ENCODE measurements at places on chromosomes 7 and 10.

DNA sequence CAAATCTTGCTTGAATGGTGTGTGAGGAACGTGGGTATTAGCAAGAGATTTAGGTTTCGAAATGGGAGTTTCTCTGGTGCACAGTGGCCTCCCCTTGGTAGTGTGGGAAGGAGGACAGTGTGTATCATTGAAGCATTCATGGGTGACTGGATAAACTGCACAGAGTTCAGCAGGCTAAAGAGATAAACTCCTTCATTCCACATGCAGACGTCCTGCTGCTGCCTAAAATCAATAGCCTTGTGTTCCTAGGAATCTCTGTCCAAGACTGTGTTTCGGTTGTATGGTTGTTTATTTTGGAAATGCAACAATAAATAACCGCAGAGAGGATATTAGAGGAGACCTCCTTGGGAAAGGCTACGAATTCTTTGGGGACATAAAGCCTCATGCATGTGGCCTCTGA is 100.9 kb upstream of the FAM171A1 start:
- no peak for DNase-seq

DNA sequence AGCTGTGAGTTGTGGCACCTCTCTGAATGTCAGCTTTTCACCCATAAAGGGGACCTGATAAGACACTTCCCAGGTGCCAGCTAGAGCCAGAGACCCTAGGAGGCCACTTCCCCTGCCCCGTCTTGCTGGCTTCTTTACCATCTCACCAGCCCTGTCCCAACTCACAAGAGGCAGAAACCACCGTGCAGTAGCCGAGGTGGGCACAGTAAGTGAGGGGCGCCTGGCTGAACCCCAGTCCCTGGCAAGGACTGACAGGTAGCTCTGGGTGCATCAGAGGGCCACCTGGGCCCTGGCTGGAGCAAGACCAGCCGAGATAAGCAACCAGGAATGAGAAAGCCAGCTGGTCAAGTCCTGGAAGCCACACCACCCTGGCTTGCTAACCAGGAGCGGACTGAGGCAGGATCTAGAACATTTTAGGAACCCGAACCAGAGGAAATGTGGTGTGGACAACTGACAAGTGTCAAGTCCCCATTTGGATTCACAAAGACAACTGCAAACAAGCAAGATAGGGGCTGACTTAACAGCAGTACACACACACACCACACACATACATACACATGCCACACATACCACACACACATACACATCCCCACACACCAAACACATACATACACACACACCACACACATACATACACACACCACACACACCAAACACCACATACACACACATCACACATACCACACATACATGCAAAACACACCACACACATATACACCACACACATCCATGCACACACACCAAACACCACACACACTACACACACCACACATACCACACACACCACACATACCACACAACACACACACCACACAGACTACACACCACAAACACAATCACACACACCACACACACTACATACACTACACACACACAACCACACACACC is 20.8 kb downstream of the OGDHL start:
- no peak for DNase-seq

GRCh38 chr10:118587881-118588651 is 7.4 kb downstream of the PRLHR start:
- no peak for DNase-seq

- DNase-seq = no peak
Observed at GRCh38 chr7:124881981-124882380, 47.6 kb downstream of the POT1 start.

- no peak for DNase-seq
Observed at GRCh38 chr10:1662438-1663025, 74.8 kb downstream of the ADARB2 start.

DNA sequence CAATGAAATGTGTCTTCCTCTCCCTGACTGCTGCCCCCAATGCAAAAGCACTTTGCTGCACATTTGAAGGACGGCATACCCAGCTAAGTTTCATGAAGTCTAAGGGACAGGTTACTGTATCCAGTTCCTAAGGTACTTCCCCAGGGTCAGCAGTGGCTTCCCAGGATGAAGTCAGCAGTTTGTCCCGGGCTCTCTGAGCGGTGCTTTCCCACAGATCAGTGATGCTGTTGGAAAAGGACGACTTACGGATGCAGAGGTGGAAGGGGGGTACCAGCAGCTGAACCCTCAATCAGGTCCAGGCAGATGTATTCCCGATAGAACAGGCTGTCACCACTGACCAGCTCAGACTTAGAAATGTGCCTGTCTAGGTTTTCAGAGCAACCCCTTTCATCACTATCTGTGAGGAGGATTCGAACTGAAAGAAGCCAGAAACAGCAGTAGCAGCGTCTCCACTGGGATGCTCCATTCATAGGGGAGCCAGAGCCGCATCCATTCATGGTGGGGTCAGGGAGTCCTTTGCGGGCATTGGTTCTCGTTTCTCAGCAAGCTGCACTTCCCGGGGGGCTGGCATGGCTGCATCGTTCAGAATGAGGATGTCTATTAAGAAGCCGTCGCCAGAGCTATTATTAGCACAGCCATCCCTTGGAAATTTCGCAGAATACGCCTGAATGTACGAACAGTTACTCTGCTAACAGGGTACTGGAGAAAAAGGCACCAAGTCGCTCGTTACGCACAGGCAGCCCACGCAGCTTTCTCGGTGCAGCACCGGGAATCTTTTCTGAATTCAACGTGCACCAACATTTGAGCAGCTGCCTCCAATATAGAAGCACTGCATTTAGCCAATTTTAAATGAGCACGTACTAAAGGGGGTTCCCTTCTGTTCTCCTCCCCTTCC is 303.7 kb downstream of the PRPF18 start:
- no peak for DNase-seq
